NCI-H1092 (cell line): ENCODE measurements at places on chromosomes 1 and 21.

DNA sequence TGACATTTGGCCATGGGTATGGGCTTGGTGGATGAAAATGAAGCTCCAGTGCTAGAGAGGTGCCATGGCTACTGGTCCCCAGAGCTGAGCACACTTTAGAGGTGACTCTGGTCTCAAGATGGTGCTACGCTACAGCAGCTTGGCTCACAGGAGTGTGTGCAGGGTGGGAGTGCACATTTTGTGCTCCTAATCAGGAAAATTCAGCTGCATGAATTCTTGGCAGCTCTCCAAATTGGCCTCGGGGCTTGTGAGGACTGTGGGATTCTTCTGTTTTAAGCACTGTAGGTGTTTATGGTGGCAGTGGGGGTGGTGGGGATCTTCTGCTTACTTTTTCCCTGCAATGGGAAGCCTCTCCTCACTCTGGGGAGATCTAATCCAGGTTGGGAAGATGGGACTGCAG lies 17.3 kb upstream of the TIPRL start:
- no peak for DNase-seq

- DNase-seq = no peak
Observed at GRCh38 chr1:76715474-76715873, 151.8 kb upstream of the ST6GALNAC5 start.

DNA sequence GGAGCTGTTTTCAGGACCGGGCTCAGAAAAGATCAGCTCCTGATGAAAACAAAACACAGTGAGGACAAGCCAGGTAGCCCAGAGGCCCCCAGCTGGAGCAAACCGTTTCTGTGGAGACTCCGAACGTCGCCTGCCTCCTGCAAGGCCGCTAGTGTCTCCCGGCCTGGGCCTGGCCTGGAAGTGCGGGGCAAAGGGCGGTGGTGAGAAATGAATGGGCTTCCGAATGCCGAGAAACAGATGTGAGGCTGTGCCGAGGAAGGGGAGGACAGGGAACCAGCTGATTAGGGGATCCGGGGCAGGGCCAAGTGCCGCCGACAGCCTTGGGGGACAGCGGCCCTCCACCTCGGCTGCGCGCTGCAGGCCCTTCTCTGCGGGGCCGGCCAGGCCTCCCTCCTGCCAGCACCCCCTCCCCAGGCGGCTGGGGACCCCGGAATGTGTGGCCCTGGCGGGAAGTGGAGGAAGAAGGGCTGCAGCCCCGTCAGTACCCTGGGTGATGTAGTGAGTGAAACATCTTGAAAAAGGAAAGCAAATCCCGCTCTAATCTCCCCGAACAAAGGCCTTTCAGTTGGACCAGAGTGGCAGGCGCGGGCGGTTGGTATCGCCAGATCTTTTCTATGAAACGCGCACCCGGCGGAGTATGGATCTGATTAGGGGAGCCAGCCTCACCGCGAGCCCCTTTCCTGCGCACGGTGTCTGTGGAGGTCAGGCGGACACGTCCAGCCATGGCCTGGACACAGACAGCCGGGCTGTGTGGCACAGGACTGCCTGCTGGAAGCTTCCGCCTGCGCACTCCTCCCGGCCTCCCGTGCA lies 52.6 kb downstream of the PRDM16 start:
- DNase-seq = no peak

- no peak for DNase-seq
Observed at GRCh38 chr1:217861658-217862057, 230.5 kb downstream of the SPATA17 start.

- DNase-seq = no peak
Observed at GRCh38 chr1:41444785-41445184, 39.7 kb downstream of the EDN2 start.

- DNase-seq = no peak
Observed at GRCh38 chr1:43870306-43870705, 63.3 kb upstream of the ARTN start.

- DNase-seq = no peak
Observed at GRCh38 chr1:164515231-164515630, 43.8 kb upstream of the PBX1 start.

- DNase-seq = no peak
Observed at GRCh38 chr1:247435030-247435758, 19.2 kb downstream of the NLRP3 start.

DNA sequence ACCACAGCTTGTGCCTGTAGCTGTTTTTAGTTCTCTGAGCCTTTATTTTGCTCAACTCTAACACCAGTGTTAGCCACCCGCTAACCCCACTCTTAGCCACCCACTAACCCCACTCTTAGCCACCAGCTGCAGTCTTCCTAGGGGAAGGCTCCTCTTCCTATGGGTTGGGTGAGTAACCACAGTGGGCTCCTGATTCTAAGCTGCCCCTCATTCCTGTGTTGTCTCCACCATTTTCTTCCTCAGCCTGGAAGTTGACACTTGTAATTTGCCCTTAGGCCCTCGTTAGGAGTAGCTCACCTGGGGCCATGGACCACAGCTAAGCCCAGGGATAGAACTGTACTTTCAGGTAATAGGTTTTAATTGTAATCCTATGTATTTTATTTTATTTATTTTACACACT lies 782.9 kb upstream of the TPTE start:
- no peak for DNase-seq

DNA sequence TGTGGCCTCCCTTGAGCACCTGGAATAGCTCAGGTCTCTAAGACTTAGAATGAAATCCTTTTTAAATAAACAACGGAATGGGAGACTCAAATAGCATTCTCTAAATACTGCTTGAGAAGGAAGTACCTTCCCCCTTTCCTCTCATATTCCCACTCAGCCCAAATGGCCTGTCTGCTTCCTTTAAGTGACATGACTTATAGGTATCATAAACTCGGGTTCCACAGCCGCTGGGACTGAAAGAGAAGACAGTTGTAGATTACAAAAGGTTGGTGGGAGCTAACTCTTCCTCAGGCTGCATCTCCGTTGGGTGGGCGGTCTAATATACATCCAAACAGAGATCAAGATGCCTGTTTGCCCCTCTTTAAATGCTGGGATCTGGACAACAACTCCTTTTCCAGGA lies 1.2 kb upstream of the HMCN1 start:
- no peak for DNase-seq

DNA sequence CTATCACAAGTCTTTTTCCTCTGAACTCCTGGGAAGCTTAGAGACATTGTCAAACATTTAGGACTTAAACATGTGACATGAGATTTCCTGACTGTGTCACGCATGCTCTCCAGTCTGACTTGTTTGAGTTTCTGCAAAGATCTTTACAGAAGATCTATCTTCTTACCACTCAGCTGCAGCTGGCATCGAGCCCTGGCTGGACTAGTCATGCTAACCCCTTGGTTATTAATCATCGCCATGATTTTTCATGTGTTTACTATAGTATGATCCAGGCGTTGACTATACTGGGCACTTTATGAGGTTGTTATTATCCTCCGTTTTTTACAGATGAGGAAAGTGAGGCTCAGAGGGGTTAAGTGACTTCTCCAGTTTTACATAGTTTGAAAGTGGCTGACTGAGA lies 18.1 kb upstream of the IRF2BP2 start:
- DNase-seq = no peak

- no peak for DNase-seq
Observed at GRCh38 chr1:61083807-61084440, 1.6 kb downstream of the NFIA start.

DNA sequence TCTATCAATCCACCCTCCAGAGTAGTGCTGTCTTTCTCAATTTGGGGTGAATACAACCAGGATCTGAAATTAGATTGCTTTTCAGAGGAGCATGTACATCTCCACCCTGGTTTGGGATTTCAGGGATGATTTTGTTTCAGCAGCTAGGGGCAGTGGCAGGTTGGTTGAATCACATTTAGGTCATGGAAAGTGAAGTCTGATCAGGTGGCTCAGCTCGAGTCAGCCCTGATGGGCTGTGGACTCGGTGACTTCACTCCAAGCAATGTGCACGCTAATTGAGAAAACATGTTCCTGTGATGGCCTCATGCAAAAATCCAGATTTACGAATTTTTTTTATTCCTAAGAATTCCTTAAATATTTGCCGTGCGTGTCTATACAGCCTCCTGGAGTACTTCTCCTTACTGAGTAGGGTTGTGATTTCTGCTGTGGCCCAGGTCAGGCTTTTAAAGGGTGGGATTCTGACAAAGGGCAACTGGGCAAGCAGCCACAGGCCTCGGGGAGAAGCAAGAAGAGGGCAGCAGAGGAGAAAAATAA lies 7.5 kb downstream of the NGF start:
- DNase-seq = no peak

GRCh38 chr21:39097981-39098380 lies 85.3 kb downstream of the PSMG1 start:
- DNase-seq = no peak

DNA sequence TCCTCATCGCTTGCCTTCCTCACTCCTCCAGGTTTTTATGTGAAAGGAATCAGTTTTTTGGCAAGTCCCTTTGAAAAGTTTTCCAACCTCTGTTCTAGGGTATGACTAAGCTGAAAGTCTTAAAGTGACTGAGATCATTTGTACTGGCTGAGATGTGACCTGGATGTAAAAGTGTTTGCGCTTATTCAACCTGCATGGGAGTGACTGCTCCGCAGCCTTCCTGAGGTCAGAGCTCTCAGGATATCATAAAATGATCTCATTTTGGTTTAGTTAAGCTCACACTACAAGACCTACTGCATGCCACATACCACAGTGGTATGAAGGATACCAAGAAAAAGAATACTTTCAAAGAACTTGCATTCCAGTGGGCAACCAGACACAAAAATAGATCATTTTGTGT lies 29.8 kb upstream of the TADA1 start:
- no peak for DNase-seq

GRCh38 chr1:25668931-25669573 lies 52.5 kb downstream of the MAN1C1 start:
- DNase-seq = no peak
